ENCODE measurements at places on chromosomes 13 and 19.

- DNase-seq = no peak
These were observed 44.0 kb upstream of the PCCA start for GRCh38 chr13:100044936-100045335.

- DNase-seq = peak; percentile 34
These were observed 59.7 kb downstream of the SPATA13 start for GRCh38 chr13:24220086-24220703.

- DNase-seq = no peak
These were observed 8.6 kb upstream of the CDX2 start for GRCh38 chr13:27977476-27978300.

GRCh38 chr13:28329395-28330158, 165.4 kb downstream of the FLT1 start:
- no peak for DNase-seq

DNA sequence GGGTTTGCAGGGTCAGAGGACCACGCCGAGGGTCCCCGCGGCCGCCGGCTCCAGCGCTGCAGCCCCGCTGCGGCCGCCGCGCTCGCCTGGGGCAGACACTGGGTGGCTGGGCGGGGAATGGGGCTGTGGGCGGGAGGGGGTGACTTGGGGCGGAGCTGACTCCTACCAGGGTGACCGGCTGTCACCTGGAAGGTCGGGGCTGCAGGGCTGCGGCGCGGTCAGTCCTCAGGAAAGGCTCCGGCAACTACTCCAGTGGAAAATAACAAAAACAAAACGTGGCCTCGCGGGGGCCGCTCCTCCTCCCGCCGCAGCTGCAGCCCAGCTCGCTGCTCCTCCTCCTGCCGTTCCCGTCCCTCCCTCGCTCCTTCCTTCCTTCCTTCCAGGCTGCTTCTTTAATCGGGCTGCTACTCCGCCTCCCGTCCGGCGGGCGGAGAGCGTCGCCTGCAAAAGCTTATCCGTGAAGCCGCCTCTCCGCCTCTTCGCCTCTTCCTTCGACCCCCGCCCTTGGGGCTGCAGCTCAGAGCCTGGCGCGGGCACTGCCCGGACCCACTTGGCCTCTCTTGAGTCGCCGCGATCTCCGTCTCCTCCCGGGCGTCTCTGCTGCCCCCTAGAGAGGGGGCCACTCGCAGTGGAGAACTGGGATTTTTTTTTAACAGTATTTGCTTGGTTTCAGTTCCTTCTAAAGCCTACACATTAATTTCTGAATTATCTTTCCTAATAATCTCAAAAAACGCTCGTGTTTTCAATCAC, at the start of gene TBC1D4:
TBC1D4 (minus strand) TSS at position 100 of the 750 bp plus-strand sequence. CDS start 402 bp downstream, outside the sequence.
- no peak for DNase-seq

GRCh38 chr19:7489609-7490044, 792 bp upstream of the PEX11G start:
- no peak for DNase-seq

GRCh38 chr13:35219021-35219420, 257.5 kb downstream of the MAB21L1 start:
- no peak for DNase-seq

- DNase-seq = no peak
These were observed 454.9 kb downstream of the FOXO1 start for GRCh38 chr13:40211586-40211968.

DNA sequence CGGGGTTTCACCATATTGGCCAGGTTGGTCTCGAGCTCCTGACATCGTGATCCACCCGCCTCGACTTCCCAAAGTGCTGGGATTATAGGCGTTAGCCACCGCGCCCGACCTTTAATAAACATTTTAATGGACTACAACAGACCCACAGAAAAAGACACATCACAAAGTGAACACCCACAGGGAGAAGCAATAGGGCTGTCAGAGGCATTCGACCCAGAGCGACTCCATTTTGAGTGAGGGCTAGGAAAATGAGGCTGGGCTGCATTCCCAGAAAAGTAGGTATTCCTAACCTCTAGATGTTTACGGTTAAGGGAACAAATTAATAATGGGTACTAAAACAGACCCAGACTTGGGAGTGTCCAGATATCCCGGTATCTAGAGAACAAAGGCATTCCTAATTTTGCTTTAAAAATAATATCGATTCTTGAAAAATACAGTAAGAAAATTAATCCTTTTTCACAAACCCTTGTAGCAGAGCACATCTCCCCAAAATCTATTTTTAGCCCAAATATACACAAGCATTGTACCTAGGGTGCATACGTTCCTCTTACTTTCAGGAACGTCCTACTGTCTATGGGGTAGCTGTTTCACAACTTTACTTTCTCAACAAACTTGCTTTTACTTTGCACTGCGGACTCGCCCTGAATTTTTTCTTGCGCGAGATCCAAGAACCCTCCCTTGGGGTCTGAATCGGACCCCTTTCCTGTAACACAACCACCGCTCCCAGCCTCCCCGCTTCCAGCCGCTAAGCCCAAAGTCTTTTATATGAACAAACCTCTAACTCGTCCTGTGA, 811 bp upstream of the ZNF8 start:
- DNase-seq = no peak

DNA sequence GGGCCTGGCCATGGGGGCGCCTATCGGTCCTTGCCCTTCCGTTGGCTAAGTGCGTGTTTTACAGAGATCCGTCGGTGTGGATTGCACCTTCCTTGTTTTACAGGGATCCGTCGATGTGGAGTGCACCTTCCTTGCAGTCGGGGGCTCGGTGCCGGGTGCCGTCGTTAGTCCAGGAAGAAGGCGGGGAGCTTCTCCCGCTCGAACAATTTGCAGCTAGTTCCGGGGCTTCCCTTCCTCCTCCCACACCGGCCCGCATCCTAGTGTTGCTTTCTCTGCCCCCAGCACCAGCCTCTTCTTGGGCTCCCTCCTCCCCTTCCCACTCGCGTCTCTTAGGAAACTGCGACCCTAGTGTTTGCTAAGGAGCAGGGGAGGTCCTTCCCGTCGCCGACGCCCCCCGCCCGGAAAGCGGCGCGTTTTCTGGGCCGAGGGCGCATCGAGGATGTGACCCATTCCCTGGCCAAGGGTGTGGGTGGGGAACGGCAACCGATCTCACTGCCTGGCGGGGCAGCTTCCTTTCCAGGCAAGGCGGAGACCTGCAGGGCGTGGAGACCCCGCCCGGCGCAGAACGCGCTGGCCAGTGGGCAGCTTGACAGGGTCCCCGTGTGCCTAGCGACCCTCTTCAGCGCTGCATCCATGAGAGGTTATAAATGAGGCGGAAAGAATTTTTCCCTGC, 75.7 kb upstream of the ZNF91 start:
- no peak for DNase-seq

All from D721Med (cell line).